ENCODE measurements at places on chromosomes 3 and 15. TPM values are rescaled to one million over a fixed set of nuclear protein-coding genes. Genes with fewer than 3 reads are reported as not detected.

The LMCD1 gene
- total RNA-seq, result 95.7 TPM

The MOBP gene
- 0.18 TPM for total RNA-seq

The CCR8 gene
- not detected for total RNA-seq

The COL6A5 gene
- total RNA-seq, result 9.4 TPM

The TRANK1 gene
- 34.3 TPM for total RNA-seq

The RLBP1 gene
- not detected for total RNA-seq

The GOLGA6L22 gene
- total RNA-seq, result not detected

The EIF4E3 gene
- total RNA-seq, result 21.8 TPM

The CLEC3B gene
- 52.3 TPM for total RNA-seq

The GPR27 gene
- total RNA-seq, result 4.6 TPM

- no peaks in the 10 kb centered on the region for H3K27me3 ChIP-seq
- H3K36me3 ChIP-seq, result no peaks in the 10 kb centered on the region
- DNase-seq, result peak; percentile 80
Measured at GRCh38 chr3:113695786-113696645, at the start of gene USF3. Gene USF3, minus strand, starts transcription at chr3:113696642. Its CDS starts 21,764 bp downstream, at chr3:113674878.

GRCh38 chr3:197292083-197292646 is 6.2 kb downstream of the DLG1 start:
- no peak overlapping the region for H3K4me3 ChIP-seq
- H3K36me3 ChIP-seq, result peaks cover 12% of the 10 kb centered on the region
- DNase-seq, result no peak

GRCh38 chr3:126758882-126759281 is 54.8 kb downstream of the CHCHD6 start:
- DNase-seq, result no peak
- H3K4me1 ChIP-seq, result peaks cover 9% of the 10 kb centered on the region
- no peak overlapping the region for H3K4me3 ChIP-seq
- H3K27me3 ChIP-seq, result no peaks in the 10 kb centered on the region

DNA sequence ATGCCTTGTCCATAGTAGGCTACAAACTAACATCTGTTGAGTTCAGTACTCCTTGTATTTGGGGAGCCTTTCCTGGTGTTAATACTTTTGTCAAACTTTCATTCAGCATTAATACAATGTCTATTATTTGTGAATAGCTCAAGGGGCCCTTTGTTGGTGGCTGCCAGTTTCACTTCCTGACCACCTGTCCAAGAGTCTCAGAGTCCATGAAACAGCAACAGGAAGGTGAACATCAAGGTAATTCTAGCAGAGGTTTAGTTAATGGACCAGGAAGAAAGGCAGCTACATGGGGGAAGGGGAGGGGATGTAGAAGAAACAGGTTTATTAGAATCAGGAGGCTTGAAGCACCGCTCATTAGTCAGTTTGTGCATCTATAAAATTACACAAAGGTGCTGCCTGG is 386.9 kb downstream of the PDCD6IP start:
- H3K36me3 ChIP-seq, result no peaks in the 10 kb centered on the region
- DNase-seq, result no peak
- no peaks in the 10 kb centered on the region for H3K27me3 ChIP-seq
- no peak overlapping the region for H3K27ac ChIP-seq

GRCh38 chr3:29525254-29525881 is 244.5 kb downstream of the RBMS3 start:
- H3K4me1 ChIP-seq, result no peaks in the 10 kb centered on the region
- no peaks in the 10 kb centered on the region for H3K36me3 ChIP-seq
- DNase-seq, result peak; percentile 90
- H3K27ac ChIP-seq, result no peak overlapping the region
- no peak overlapping the region for H3K4me3 ChIP-seq
- H3K27me3 ChIP-seq, result no peaks in the 10 kb centered on the region

DNA sequence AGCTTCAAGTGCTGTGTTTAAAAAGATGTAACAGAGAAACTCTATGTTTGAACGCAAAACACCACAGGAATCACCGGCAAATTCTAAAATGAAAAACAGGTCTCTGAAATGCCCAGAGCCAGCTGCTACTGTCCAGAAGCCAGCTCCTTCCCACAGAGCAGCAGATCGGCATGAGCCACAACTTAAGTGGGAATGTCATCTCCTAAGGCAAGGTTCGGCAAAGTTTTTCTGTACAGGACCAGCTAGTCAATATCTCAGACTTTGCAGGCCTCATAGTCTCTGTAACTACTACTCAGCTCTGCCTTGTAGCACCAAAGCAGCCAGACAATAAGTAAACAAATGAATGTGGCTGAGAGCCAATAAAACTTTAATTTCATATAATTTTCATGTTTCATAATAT is 4.9 kb downstream of the PLOD2 start:
- no peaks in the 10 kb centered on the region for H3K36me3 ChIP-seq
- peak overlapping the region; percentile 75 for H3K27ac ChIP-seq
- no peaks in the 10 kb centered on the region for H3K27me3 ChIP-seq
- DNase-seq, result no peak
- peaks cover 24% of the 10 kb centered on the region for H3K4me1 ChIP-seq

GRCh38 chr3:23804441-23805209 is 1.1 kb upstream of the UBE2E1 start:
- H3K4me1 ChIP-seq, result peaks cover 2% of the 10 kb centered on the region
- H3K27ac ChIP-seq, result no peak overlapping the region
- no peaks in the 10 kb centered on the region for H3K27me3 ChIP-seq
- no peak overlapping the region for H3K4me3 ChIP-seq
- H3K36me3 ChIP-seq, result no peaks in the 10 kb centered on the region

DNA sequence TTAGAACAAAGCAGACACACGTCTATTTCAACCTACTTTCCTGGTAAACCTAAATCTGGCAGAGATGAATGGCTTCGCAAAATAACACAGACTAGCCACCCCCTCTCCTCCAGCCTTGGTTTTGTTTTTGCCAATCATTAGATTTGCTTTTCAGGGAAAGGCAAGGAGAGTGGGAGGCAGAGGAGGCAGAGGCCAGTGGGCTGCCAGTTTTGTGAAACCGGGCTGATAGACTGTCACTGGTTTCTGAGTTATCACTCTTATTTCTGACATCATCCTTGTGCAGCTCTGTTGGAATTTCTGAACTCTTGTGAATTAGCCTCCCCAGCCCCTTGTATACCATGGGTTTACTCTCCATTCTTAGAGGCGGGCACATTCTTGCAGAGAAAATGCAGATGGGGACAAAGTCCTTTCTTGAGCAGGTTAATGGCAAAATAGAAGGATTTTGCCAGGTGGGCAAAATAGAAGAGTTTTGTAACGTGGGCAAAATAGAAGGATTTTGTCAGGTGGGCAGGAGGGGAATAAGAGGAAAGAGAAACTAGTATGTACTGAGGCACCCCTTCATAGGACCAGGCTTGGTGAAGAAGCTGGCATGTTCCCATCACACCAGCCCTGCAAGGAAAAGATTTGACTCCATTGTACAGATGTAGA is 3.2 kb upstream of the FEM1B start:
- H3K4me1 ChIP-seq, result peaks cover 5% of the 10 kb centered on the region
- H3K27ac ChIP-seq, result peak overlapping the region; percentile 98
- DNase-seq, result no peak
- no peaks in the 10 kb centered on the region for H3K27me3 ChIP-seq

- no peak for DNase-seq
- H3K4me3 ChIP-seq, result no peak overlapping the region
- no peak overlapping the region for H3K27ac ChIP-seq
- H3K36me3 ChIP-seq, result peaks cover 2% of the 10 kb centered on the region
- peaks cover 11% of the 10 kb centered on the region for H3K4me1 ChIP-seq
- no peaks in the 10 kb centered on the region for H3K27me3 ChIP-seq
Measured at GRCh38 chr3:24123596-24123995, 178.5 kb downstream of the NR1D2 start.

DNA sequence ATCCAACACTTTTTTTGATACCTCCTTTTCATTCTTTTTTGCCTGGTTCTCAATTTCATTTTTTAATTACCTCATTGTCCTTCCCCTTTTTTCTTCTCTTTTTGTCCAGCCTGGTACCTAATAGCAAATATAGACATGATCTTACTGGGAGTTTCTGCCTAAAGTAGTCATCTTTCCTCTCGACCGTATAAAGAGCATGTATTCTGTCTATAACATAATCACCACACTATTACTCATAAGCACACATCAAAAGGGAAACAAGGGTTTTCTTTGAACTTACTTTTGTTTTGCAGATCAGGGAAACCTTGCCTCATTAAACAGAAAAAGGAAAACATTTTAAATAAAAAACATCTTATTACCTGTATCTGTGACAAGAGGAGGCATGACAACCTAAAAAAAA is 33.0 kb downstream of the FAM98B start:
- DNase-seq, result no peak
- H3K27ac ChIP-seq, result no peak overlapping the region
- H3K4me1 ChIP-seq, result no peaks in the 10 kb centered on the region

DNA sequence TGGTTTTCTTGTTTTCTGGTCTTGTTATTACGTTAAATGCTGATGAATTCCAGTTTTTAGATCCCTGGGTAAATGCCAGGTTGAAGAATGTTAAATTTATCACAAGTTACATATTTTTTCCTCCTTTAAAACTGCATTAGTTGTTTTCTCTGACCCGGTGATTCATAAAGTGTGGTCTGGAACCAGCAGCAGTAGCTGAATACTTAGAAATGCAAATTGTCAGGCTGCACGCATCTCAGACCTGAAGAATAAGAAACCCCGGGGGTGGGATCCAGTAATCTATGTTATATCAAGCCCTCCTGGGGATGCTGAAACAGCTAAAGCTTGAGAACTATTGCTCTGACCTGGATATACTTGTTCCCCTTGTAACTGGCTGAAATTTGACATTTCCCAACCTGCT is 69.1 kb downstream of the PEX5L start:
- no peak overlapping the region for H3K27ac ChIP-seq
- no peaks in the 10 kb centered on the region for H3K36me3 ChIP-seq
- no peak overlapping the region for H3K4me3 ChIP-seq

DNA sequence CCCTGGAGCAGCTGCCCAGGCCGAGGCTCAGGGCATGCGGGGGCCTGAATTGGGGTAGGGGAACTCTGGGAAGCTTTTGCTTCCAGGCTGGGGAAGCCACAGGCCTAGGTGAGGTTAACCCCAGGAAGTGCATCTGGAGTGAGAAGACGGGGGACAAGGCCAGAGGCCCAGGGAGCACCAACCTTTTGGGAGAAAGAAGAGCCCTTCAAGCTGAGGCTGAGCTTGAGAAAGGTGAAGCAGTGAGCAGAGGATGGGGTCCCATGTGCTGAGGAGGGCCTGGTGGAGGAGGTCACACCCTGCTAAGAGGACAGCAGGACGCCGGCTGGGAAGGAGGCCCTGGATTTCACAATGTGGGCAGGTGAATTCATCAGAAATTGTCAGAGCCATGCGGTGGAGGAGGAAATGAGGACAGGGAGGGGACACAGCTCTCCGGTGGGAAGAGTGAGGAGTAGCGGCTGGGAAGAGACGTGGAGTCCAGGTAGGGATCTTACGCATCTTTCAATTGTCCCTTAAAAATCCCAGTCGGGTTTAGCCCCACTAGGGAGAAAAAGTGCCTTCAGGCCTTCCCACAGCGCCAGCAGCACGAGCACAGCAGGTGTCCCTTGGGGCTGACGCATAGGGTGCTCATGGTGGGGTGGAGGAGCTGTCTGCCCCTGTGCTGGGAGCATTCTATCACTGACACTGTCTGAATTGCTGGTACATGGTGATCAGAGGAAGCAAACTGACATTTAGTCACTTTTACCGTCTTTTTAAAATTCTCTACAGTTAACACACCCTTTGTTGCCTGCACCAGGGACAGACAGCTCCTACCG is 50.9 kb downstream of the HCN4 start:
- H3K36me3 ChIP-seq, result no peaks in the 10 kb centered on the region
- DNase-seq, result no peak
- no peaks in the 10 kb centered on the region for H3K4me1 ChIP-seq
- peaks cover 8% of the 10 kb centered on the region for H3K27me3 ChIP-seq
- H3K4me3 ChIP-seq, result no peak overlapping the region

GRCh38 chr3:177597311-177598096 is 400.2 kb upstream of the TBL1XR1 start:
- peak; percentile 73 for DNase-seq
- no peak overlapping the region for H3K4me3 ChIP-seq
- peaks cover 14% of the 10 kb centered on the region for H3K4me1 ChIP-seq
- H3K36me3 ChIP-seq, result no peaks in the 10 kb centered on the region
- H3K27me3 ChIP-seq, result no peaks in the 10 kb centered on the region
- H3K27ac ChIP-seq, result peak overlapping the region; percentile 40

DNA sequence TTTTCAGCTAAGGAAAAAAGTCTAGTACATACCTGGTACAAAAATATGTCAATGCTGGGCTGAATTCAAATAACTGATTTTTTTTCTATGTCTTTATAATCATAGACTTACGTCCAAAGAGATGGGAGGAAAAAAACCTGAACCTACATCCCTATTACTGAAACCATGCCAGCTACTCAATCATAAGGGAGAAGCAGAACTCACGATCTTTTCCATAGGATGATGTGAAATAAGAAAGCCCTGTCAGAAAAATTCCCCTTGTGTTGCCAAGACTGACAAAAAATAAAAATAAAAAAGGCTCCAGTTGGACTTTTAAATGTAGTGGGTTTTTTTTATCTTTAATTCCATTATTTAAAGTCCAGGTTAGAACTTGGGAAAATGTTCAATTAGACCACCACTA is 3.3 kb downstream of the MSL2 start:
- H3K27ac ChIP-seq, result no peak overlapping the region
- no peaks in the 10 kb centered on the region for H3K36me3 ChIP-seq
- peak; percentile 34 for DNase-seq
- no peaks in the 10 kb centered on the region for H3K27me3 ChIP-seq
- H3K4me1 ChIP-seq, result peaks cover 7% of the 10 kb centered on the region

DNA sequence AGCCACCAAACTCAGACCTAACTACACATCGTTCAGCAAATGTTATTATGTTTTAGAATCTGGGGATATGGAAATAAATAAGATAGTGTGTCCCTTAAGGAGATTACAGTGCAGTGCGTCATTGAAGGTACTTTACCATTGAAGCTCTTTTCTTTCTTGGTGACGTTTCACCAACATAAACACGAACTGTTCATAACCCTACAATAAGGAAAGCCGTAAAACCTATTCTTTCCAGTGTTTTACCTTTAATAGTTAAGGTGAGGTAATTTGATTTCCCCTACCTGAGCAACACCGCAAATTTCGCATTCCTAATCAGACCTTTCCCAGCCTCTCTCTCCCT is 826 bp downstream of the CCDC66 start:
- peaks cover 3% of the 10 kb centered on the region for H3K27me3 ChIP-seq
- peak overlapping the region; percentile 74 for H3K4me3 ChIP-seq
- H3K36me3 ChIP-seq, result no peaks in the 10 kb centered on the region

DNA sequence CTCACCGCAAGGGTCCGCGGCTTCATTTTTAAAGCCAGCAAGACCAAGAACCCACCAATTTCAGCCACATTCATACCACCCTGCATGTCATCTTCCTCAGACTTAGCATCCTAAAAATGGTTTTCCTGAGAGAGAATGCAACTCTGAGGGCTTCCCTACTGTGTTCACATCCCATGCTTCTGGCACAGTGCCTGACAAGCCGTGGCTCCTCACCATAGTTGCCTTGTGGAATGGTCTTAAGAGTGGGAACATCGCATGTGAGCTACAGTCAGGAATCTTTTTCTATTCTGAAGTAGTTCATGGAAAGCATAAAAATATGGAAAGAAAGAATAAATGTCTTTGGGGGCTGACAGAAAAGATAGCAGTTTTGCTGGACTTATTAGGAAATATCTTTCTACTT is 120.3 kb downstream of the RAP2B start:
- H3K36me3 ChIP-seq, result no peaks in the 10 kb centered on the region
- no peaks in the 10 kb centered on the region for H3K27me3 ChIP-seq
- no peak overlapping the region for H3K4me3 ChIP-seq
